ENCODE measurements at places on chromosomes 5 and 9.

GRCh38 chr9:114988962-114989599 lies 58.7 kb upstream of the TNFSF8 start:
- no peak for DNase-seq

GRCh38 chr9:29203244-29203930 lies 1630.1 kb upstream of the C9orf72 start:
- no peak for DNase-seq

GRCh38 chr5:33470544-33470943 lies 29.8 kb downstream of the TARS1 start:
- DNase-seq: peak; percentile 11

- DNase-seq: no peak
Observed at GRCh38 chr5:171513591-171513990, 94.1 kb downstream of the FGF18 start.

DNA sequence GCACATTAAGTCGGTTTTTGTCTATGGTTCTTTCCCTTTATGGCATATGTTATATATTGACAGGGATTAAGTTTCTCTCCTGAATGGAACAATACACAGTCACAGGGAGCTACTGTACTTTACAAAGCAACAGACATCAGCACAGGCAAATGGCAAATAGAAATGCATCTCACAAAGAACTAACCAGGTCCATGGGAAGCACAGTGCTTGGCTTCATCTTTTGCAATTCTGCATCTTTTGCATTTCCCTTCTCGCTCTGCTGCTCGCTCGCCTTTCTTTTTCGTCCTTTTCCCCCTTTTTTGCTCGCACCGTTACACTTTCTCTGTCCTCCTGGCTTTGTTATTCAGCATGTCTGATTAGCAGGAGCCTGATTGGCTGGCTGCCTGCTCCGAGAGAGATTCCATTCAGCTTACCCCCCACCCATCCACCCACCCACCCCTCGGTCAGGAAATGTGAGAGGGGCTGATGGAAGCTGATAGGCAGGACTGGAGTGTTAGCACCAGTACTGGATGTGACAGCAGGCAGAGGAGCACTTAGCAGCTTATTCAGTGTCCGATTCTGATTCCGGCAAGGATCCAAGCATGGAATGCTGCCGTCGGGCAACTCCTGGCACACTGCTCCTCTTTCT lies at the start of gene ADAMTSL1:
TSS of gene ADAMTSL1 (plus strand) at position 502 of the 628 bp plus-strand sequence. CDS start at position 582, 80 bp downstream.
- peak; percentile 60 for DNase-seq

GRCh38 chr5:103522586-103522985 lies 40.0 kb downstream of the NUDT12 start:
- no peak for DNase-seq

DNA sequence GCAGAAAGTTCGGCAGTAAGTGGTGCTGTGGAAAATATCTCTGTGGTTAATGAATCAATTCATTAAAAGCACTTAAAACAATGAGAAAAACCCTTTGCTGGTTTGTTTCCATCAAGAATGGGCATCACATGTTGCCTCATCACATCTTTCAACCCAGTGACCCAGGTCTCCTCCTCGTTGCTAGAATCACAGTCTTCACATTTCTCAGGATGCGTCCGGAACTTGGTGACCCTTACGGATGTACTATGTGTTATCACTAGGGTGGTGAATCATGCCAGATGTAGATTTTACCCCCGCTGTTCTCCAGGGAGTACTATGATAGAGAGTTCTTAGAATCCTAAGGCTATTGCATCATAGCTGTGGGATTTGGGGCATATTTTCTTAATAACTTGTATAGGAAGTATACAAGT lies 217.9 kb upstream of the KLF4 start:
- DNase-seq: no peak

- DNase-seq: no peak
Observed at GRCh38 chr5:85132269-85132668, 747.6 kb upstream of the EDIL3 start.

GRCh38 chr5:19258686-19259085 lies 729.3 kb downstream of the CDH18 start:
- DNase-seq: no peak

GRCh38 chr9:24245988-24246387 lies 299.7 kb downstream of the IZUMO3 start:
- peak; percentile 24 for DNase-seq

DNA sequence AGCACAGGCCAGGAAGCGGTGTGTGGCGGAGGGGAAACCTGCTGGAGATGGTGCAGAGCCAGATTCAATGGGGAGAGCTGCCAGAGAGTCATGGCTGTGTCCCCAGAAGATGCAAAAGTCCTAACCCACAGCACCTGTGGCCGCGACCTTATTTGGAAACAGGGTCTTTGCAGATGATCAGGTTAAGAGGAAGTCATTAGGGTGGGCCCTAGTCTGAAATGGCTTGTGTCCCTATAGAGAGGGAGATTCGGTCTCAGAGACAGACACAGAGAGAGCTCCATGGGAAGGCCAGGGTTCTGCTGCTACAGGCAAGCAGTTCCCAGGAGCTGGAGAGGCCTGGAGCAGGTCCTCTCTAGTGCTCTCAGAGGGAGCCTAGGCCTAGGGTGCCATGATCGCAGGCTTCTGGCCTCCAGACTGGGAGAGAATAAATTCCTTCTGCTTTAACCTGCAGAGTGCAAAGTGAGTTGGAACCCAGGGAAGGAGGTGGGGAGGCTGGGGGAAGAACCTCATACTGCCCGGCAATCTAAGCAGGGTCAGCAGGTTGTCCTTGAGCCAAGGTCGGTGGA lies 1.9 kb upstream of the LPCAT1 start:
- no peak for DNase-seq

GRCh38 chr5:114054594-114054993 lies 307.3 kb upstream of the KCNN2 start:
- DNase-seq: no peak

GRCh38 chr5:154577416-154577815 lies 99.4 kb upstream of the HAND1 start:
- no peak for DNase-seq

DNA sequence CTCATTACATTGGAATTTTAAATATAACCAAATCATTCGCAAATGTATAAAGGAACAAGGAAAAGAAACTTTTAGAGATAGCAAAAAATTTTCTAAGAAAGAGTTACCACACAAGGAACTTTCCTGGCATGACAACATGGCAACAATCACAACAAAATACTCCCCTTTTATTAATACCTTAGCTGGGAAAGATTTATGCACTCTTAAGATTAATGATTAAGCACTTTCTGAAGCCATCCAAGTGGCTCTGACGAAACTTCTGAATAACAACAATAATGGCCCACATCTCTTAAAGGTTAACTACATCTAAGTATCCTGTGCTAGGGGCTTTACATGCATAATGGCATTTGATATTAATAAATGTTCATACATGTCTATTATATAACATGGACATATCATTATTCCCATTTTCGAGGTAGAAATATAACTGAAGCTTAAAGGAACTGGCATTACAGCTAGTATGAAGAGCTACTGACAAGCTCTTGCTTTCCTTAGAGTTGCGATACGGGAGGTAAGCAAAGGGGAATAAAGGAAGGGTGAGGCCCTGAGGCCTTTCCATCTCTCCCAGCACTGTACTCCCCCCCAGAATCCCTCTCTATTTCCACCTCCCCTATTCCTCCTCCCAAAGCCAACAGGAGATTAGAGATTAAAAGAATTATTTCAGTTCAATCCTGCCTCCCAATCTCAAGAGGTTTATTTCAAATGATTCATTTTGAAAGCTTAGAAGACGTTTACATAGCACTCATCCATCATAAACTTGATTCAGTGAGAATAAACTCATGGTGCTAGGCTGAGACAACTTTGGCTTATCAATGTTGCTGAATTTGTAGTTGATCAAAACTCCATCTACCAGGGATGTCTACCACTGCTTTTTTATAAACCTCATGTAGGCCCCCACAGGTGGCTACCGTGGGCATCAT lies 9.6 kb downstream of the MTMR12 start:
- no peak for DNase-seq

DNA sequence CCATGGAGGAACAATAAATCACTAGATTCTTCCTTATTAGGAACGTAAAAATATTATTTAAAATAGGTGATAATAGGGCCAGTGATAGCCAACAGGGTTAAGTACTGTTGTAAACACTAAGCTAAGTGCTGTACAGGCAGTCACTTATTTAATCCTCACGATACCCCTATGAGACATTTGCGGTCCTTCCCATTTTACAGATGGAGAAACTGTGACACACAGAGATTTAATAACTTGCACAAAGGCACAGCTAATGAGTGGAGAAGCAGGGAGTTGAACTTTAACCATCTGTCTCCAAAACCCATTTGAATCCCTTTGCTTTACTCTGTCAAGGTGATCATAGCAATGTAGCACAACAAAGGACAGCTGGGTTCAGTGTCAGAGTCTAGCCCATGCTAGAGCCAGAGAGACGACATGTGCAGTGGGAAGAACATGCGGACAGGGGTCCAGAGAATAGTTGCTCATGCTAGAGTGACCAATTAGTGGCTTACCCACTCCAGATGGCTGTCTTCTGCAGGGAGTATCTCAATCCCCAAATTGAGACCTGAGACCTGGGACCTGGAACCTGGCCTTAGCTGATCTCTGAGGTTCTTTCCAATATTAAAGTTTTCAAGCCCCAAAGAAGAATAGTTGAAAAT lies 28.9 kb downstream of the STXBP1 start:
- DNase-seq: no peak

DNA sequence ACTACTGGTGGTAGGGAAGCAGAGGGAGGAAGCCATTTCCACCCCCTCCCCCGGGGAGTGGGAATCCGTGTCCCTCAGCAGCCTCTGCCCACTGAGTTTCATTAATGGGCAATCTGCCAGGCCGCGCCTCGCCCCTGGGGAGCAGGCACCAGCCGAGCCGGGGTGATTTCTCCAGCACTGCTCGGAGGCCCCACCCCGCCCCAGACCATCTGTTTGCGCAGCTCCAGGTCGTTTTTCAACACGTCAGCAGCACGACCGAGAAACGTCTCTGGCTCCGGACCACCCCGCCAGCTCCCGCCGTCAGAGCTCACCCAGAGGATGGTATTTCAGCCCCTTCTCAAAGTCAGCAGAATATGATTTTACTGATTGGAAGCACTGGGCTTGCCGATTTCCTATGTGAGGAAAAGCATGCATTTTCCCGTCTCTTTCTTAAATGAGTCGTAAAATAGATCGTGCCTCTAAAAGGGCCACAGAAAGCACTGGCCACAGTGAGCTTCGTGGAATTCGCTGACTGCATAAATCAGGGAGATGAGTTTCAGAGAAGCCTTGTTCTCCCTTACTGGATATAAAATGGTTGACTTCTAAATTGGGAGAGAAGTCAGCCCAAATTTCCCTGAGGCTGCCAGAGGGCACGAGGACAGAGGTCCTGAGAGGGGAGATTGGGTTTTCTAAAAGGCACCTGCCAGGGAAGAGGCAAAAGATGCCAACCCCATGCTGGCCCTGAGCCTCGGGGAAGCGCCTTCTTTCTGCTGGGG lies 47.0 kb downstream of the OLFM1 start:
- no peak for DNase-seq

DNA sequence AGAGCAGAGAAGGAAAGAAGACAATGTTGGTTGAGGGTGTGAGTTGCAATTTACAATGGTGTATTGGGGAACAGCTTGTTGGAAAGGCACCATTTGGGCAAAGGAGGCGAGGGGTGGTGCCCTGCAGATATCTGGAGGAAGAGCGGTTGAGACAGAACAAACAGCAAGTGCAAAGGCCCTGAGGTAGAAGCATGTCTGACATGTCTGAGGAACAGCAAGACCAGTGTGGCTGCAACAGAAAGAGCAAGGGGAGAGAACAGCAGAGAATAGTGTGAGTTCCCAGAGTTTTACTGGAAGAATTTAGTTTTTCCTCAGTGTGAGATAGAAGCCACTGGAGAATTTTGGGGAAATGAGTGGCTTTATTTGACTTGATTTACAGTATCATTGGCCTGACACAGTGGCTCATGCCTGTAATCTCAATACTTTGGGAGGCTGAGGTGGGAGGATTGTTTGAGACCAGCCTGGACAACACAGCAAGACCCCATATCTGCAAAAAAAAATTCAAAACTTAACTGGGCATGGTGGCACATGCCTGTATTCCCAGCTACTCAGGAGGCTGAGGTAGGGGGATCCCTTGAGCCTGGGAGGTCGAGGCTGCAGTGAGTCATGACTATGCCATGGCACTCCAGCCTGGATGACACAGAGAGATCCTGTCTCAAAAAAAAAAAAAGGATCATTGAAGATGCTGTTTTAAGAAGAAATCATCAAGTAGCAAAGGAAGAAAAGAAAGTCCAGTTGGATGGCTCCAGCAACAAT lies 13.6 kb downstream of the CMBL start:
- no peak for DNase-seq

- DNase-seq: no peak
Observed at GRCh38 chr5:52690236-52690768, 97.4 kb upstream of the ITGA1 start.

GRCh38 chr5:68673823-68674180 lies 420.0 kb upstream of the SLC30A5 start:
- no peak for DNase-seq

DNA sequence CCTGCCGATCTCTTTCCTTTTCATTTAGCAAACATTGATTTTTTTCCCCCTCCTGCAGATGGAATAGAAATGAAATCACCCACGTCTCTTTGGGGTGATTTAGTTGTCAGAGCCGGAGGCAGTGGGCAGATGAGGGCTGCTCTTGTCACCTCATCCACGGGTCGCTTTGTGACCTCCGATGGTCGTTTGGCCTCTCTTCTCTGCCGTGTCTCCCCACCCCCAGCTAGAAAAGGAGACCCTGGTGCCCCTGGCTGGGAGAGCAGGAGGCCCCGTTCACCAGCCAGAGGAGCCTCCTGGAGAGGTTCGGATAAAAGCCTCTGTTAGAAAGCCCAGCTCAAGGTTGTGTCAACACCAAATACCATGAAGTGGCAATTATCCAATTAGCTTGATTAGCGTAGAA lies 21.6 kb upstream of the RXRA start:
- DNase-seq: no peak

- peak; percentile 60 for DNase-seq
Observed at GRCh38 chr5:81601919-81602318, 149.0 kb downstream of the SSBP2 start.

DNA sequence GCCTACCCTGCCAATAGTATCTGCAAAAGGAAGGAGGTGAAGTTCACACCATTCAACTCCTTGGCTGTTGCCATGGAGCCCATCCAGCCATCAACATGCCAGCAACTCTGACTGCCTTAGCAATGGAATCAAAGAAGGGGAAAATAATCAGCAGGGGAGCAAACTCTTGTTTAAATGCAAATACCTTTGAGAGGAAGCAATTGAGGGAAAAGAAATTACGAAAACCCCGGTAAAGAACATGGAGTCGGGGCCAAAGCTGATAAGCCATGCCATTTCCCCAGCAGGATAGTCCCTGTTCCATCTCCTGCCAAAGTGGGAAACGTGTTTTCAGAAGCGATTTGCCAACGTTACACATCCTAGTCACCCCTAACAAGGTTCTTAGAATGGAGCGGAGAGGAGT lies 69.0 kb downstream of the MFAP3 start:
- no peak for DNase-seq

DNA sequence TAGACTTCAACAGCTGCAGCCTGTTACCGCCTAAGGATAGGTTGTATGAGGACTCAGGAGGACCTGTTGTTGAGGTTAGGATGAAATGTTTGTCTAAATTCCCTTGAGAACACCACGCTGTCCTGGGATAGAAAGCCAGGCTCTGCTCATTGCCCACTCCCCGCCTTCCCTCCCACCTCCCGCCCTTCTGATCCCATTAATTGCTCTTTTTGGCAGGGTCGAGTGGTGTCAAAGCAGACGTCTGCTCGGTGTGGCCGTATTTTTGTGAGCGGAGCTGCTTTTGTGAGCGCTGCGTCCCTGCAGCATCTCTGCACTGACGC lies 62.3 kb downstream of the SPATA31C2 start:
- no peak for DNase-seq
